BJ (cell line): ENCODE measurements at places on chromosomes 12 and 14.

- no peak for DNase-seq
These were observed 177.1 kb downstream of the RMST start for GRCh38 chr12:97639702-97640101.

DNA sequence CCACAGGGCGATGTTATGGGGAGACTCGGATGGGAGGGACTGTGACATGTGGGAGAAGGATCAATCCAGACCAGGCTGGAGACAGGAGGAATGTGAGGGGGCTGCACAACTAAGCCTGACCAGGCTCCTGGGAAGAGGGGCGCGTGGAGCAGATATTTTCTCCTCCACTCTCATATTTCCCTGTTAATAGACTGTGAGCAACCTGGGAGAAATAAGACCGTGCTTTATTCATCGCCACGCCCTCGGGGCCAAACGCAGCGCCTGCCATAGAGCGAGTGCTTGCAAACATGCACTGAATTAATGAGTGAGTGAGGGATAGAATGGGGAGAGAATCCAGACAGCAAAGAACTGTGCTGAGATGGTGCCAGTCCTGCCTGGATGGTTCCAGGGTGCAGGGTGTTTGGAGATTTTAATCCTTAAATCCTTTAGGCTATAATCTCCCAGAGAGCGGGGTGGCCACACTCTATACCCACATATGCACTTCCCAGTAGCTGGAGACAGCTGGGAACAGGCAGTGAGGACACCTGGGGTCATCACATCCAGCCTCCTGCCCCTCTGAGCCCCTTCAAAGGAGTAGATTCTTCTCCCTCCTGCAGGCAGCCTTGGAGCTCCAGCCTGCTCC, 13.6 kb upstream of the FAIM2 start:
- DNase-seq = no peak

- DNase-seq = no peak
These were observed 1133.8 kb upstream of the SEL1L start for GRCh38 chr14:82667501-82667900.

GRCh38 chr12:116708826-116709756, 28.8 kb downstream of the SPRING1 start:
- DNase-seq = no peak

- DNase-seq = no peak
These were observed 16.6 kb downstream of the NOXRED1 start for GRCh38 chr14:77406718-77407117.

DNA sequence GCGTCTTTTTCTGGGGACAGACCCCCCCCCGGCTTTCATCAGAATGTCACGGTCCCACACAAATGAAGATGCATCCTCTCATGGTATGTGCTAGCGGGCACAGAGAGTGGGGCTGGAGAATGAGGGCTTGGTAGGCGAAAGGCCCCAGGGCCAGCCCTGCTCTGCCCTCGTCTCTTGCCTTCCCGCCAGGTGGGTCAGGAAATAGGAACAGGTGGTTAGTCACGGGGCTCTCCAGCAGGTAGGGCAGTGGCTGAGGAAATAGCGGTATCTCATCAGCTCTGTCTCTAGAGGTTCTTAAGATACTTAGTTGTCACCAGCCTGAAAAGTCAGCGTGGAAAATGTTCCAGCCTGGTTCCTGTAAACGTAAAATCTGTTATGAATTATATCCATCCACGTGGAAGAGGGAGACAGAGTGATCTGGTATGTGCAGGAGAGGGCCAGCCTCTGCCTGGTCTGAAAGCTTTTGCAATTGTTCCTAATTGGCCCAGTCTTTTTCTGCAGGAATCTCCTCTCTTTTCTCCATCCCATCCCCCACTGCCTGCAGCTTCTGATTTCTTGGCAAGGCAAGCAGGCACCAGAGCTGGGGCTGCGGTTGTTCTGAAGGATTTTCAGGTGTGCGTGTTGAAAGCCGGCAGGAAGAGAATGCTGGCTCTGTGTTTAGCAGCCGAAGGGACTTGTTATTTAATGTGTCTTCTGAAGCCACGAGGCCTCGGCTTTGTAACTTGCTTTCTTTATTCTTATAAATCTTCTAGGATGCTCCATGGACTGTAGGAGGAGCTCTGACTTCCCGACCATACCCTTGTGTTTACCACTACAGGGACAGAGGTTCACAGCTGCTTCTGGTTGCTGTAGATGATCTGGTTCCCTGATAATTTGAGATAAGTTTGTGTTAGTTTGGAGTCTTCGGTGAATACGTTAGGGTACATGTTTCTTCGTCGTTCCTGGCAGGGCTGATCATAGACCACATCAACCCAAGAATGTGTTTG, 131.1 kb downstream of the CACNA1C start:
- peak; percentile 58 for DNase-seq

- no peak for DNase-seq
These were observed 403.0 kb downstream of the SYT1 start for GRCh38 chr12:79267580-79267979.

DNA sequence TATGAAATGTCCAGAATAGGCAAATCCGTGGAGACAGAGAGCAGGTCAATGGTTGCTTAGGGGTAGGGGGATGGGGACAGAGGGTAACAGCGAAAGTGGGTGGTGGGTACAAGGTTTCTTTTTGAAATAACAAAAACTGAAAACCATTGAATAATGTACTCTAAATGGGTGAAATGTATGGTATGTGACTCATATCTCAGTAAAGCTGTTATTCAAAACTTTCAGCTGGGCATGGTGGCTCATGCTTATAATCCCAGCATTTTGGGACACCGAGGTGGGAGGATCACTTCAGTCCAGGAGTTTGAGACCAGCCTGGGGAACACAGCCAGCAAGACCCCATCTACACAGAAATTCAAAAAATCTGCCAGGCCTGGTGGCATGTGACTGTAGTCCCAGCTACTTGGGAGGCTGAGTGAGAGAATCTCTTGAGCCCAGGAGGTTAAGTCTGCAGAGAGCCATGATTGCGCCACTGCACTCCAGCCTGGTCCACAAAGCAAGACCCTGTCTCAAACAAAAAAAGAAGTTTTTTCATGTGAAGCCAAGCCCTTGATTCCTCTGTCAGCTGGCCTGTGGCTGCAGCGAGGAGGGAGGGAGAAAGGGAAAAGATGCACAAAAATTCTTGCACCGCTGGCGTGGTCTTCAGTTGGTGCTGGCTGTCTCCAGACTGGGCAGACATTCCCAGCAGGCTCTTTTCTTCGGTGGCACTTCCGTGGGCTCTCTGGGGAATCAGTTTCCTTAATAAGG, 248.2 kb downstream of the SLC41A2 start:
- no peak for DNase-seq

DNA sequence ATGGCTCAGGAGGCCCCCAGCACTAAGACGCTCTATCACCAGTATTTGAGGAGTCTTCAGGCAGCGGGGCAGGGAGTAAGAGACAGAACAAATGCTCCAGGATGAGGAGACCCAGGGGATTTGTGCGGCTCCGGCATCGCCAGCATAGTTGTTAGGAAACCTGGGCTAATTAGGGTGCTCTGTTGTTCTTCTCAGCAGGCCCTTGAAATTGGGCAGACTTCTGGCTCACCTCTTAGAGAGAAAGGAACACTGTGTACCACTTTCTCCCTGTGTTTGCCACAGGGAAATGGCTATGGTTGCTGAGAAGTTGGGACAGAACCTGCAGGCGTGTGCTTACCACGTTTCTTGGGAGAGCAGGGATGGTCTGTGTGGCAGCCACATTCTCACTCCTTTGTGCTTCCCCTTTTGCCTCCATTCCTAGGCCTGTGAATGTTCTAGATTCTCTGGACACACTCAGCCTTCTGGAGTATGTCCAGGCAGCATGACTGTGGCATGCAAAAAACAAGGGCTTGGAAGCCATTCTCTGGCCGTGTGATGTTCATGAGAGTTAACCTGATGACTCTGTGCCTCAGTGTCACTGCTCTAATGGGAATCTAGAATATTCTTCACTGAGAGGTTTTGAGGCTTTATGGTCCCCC, 109.0 kb downstream of the CHST11 start:
- DNase-seq = peak; percentile 2

DNA sequence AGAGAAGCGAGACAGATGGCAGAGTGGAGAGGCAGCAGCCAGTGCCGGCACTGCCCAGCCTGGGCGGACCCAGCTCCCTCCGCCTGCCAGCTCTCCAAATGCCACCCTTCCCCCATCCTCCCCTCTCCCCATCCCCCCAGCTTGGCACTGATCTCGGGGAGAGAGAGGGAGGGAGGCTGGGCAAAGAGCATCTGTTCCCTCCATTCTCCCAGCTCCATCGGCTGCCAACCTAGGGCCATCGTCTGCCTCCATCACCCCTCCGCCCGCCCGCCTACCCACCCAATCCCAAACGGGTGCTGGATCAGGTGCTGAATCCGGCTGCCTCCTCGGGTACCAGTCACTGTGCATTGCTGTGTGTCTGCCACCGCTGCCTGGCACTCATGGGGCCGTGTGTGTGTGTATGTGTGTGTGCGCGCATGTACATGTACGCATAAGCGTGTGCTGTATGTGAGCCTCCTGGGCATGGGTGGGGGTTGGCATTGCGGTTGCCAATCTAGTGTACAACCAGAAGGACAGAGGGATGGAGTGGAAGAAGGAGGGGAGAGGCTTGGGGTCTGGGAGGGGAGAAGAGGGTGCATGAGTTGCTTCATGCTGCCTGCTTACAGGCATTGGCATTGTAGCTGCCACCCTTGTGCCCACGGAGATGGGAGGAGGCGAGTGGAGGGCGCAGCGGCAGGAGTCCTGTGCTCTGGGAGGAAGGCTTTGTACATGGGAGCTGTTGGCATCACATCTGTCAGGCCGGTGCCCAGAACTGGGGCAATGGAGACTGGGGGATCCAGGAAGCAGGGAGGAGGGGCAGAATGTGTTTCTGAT, 38.4 kb downstream of the ZFHX2 start:
- no peak for DNase-seq

DNA sequence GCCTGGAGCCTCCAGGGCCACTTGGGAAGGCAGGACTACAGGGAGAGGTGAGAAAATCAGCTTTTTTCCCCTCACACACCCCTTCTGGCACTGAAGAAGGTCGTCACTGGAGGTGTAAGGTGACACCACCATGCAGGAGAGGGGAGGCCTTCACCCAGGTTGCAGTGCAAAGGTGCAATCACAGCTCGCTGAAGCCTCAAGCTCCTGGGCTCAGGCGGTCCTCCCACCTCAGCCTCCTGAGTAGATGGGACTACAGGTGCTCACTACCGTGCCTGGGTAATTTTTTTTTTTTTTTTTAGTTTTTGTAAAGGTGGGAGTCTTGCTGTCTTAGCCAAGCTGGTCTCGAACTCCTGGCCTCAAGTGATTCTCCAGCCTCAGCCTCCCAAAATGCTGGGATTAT, 93.6 kb downstream of the TNFAIP2 start:
- DNase-seq = no peak

GRCh38 chr14:35344107-35344807, 52.1 kb downstream of the PSMA6 start:
- no peak for DNase-seq

- no peak for DNase-seq
These were observed 156.3 kb upstream of the LRIG3 start for GRCh38 chr12:59076622-59077021.

GRCh38 chr14:32081901-32082300, 4.8 kb downstream of the ARHGAP5 start:
- DNase-seq = no peak

- no peak for DNase-seq
These were observed 178.9 kb upstream of the ALG10B start for GRCh38 chr12:38137716-38138115.

GRCh38 chr14:95577067-95577800, 42.4 kb downstream of the GLRX5 start:
- DNase-seq = no peak

- DNase-seq = no peak
These were observed 161.3 kb downstream of the C12orf42 start for GRCh38 chr12:103334466-103334865.

DNA sequence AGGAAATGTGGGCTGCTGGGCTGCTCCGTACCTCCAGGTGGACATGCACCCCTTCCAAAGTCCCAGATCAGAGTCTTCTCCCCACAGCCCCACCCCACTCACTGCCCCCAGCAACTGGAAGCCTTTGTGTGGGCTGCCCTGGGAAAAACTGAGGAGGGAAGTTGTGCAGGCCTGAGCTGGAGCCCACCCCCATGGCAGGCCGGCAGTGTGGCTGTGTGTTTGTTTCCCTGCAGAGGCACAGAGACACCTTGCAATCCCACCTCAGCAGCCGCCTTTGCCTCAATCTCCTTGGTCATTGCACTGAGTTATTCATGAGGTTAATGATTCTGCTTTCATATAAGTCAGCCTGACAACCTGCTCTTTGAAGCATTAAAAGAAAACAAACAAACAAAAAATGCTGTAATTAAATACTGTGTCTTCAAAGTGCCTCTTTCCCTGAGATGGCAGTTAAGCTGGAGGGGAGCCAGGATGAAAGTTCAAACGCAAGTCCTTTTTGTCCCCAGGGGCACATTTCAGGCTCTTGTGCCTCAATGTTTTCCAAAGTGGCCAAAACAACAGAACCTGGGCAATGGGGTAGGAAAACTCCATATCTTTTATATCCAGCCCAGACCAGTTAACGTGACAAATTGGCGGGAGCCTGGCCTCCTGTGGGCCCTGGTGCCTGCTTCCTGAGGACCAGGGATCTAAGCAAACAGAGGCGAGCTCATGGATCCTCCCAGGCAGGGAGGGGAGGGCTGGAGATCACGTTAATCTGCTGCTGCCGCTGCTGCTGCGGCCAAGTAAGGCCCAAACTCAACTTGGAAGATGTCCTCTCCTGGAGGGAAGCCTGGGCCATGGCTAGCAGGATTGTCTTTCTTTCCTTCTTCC, 51.9 kb upstream of the TSPAN11 start:
- DNase-seq = no peak

GRCh38 chr14:56122301-56122700, 4.1 kb downstream of the PELI2 start:
- DNase-seq = no peak

- DNase-seq = peak; percentile 88
These were observed 23.3 kb upstream of the EMP1 start for GRCh38 chr12:13173012-13173932.

GRCh38 chr14:85873006-85873405, 343.1 kb downstream of the FLRT2 start:
- no peak for DNase-seq

GRCh38 chr14:100159094-100159864, at the start of gene DEGS2:
Gene DEGS2, minus strand, starts transcription at chr14:100159645. Its CDS starts 58 bp downstream, at chr14:100159587.
- DNase-seq = no peak

DNA sequence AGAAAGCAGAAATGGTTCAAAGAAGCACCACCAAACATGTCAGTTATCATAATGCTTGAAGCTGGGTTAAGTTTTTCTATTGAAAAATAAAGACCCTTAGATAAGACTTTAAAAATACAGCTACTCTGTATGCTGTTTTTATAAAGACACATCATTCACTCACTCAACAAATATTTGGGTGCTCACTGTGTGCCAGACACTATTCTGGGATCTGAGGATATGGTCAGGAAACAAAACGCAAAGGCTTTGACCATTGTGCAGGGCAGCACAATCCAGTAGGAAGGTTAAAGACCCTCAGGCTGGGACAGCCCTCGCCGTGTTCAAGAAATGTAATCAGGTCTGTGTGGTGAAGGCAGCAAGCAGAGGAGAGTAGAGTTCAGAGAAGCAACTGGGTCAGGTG, 38.0 kb upstream of the DPY19L2 start:
- DNase-seq = no peak
